Hematopoietic multipotent progenitor cell treated with erythropoietin and hydrocortisone succinate and interleukin-3 and kit ligand, for 8 days (in vitro differentiated cells): ENCODE measurements at places on chromosomes 16 and 17.

- no peak for DNase-seq
Observed at GRCh38 chr17:62754631-62755030, 53.5 kb downstream of the MARCHF10 start.

DNA sequence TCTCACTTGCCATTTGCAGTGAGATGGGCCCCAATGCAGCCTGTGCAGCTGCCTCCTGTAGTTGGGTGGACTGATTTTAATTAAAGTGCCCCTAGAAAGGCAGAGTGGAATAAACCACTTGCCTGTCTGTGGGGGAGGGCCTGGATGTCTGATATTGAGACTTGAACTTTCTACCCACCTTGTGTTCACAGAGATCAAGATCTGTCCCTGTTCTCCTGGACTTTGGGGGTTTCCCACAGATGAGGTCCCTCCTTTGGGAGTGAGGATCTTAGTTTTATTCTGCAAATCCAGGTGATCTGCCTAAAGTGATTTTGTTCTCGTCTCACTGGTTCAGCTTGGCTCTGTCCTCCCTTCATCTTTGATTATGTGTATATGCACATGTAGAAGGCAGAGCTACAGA lies 7.7 kb upstream of the DHRS13 start:
- DNase-seq, result no peak

- no peak for DNase-seq
Observed at GRCh38 chr16:28878083-28878926, at the start of gene ATP2A1. TSS of gene ATP2A1 (plus strand) at chr16:28878488. CDS start at chr16:28878672, 184 bp downstream.

- DNase-seq, result no peak
Observed at GRCh38 chr16:57623251-57624043, 5.0 kb upstream of the ADGRG1 start.

DNA sequence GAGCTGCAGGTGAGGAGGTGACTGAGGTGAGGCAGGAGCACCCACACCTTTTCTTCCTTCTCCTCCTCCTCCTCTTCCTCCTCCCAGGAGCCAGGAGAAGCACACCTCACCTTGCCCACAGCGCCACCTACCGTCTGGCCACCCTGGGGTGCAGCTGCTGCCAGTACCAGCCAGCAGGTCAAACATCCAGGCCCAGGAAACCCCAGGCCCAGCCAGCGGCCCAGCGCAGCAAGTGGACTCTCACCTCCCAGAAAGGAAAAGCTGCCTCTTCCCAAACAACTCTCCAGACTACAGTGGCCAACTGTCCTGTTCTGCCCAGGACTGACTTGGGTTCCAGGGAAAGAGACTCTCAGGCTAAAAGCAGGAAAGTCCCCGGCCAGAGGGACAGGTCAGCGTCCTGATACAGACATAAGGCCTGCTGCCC lies 22.7 kb downstream of the PEMT start:
- peak; percentile 64 for DNase-seq

DNA sequence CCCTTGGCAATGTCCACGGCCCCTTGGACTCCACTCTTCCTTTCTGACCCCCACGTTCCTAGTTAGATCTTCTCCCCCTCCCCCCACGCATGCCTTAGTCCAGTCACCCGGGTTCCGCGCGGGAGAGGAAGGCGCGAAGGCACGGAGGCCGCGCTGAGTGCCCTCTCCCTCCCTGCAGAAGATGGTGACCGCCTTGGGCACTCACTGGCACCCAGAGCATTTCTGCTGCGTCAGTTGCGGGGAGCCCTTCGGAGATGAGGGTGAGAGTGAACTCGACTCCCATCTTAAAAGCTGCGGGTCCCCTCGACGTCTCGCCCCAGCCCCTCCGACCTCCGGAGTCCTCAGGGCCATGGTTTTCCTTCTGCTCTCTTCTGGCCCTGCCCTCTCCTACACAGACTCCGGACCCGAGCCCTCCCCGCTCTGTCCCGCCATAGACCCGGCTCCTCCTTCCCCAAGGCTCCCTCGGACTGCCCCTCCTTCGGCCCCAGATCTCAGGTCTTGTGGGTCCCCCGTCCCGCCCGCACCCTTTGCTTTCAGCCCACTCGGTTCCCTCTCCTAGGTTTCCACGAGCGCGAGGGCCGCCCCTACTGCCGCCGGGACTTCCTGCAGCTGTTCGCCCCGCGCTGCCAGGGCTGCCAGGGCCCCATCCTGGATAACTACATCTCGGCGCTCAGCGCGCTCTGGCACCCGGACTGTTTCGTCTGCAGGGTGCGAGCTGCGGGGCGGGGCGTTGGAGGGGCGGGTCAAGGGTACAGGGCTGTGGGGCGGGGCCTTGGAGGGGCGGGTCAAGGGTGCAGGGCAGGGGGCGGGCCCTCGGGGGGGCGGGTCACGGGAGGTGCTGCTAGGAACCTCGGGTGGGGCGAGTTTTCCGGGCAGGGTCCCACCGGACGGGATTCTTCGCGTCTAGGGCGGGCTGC lies 4.6 kb downstream of the TGFB1I1 start:
- peak; percentile 85 for DNase-seq

DNA sequence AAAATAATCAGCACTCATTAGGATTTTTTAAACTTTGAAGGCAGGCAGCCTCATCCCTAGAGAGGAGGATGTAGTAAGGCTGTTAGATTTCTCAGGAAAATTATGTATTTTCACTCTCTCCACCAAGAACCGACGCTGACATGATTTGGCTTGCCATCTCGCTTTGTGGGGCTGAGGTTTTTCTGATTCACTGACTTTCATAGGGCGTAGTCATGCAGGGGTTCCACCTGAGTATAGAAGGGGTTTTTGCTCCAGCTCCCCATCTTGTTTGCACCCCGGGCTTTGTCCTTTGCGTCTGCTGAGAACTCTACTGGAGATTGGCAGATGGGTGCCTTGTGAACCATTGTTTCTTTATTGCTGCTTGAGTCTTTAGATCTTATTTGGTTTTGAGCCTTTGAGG lies 20.2 kb downstream of the TOM1L1 start:
- no peak for DNase-seq

GRCh38 chr17:68437979-68438822 lies 19.1 kb downstream of the WIPI1 start:
- DNase-seq, result peak; percentile 90

- no peak for DNase-seq
Observed at GRCh38 chr16:51306886-51307595, 156.0 kb upstream of the SALL1 start.

DNA sequence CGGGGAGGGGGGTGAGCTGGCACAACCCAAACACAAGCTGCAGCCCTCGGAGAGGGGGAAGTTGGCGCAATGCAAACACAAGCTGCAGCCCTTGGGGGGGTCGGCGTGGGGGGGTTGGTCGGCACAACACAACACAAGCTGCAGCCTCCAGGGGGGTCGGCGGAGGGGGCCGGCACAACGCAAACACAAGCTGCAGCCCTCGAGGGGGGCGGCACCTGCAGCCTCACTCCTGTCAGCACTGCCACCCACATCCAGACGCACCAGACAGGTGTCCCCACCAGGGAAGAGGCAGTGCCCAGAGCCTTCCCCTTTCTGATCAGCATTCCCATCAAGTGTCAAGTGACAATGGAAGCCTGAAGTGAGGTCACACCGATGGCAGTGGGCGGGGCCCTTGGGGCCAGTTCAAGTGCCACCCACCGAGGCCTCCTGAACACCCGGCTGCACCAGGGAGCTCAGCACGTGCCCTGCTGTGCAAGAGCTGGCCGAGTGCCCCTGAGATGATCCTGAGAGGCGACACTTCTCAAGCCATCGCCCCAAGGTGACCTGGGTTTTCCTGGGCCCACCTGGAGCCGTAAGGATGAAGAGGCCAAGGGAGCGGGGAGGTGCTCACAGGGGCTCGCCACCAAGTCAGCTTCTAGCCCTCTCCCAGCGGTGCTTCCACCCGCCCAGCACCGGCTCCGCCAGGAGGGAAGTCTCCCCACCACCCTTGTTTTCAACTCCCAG lies 59.3 kb downstream of the KLHDC4 start:
- DNase-seq, result no peak

DNA sequence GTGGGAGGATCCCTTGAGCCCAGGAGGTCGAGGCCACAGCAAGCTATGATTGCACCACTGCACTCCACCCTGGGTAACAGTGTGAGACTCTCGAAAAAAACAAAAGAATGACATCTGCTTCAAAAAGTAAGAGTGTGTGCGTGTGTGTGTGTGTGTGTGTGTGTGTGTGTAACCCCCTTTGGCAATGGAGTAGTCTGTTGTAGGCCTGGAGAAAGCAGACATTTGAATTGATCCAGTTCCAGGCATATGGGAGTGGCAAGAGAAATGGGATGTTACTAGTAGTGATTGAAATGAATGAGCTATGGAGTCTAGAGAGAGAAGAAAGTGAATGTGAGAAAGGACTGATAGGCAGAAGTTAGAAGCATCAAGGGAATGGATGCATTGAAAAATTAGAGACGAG lies 9.9 kb downstream of the CASC3 start:
- no peak for DNase-seq

- DNase-seq, result no peak
Observed at GRCh38 chr16:70701596-70701995, 15.7 kb upstream of the MTSS2 start.

GRCh38 chr16:85314512-85314971 lies 202.3 kb upstream of the CIBAR2 start:
- no peak for DNase-seq

- no peak for DNase-seq
Observed at GRCh38 chr17:16243385-16243784, 26.4 kb downstream of the PIGL start.

DNA sequence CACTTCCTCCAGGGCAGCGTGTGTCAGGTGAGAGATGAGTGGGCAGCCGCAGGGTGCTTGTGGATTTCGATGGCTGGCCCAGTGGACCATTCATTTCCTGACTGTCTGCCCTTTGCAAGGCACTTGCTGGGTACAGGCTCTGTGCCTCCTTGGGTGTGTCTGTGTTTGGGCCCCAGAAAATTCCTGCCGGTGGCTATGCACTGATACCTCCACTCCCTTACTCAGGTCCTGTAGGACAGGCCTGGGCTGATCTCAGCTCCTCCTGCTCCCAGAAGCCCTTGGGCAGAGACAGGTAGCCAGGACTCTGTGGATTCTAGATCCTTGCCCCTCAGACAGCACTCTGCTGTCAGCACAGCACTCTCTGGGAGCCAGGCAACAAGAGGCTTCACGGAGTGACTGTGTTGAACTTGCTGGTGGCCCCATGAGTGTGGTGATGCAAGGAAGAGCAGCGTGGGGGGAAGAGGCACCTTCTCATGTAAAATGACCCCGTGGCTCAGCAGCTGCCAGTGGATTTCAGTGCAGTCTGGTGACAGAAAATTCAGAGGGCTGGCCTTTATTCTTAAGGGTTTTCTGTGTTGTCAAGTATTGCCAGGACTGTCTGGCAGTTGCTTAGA lies 29.0 kb downstream of the PGS1 start:
- no peak for DNase-seq

GRCh38 chr17:81383504-81384421 lies 11.5 kb upstream of the BAHCC1 start:
- no peak for DNase-seq

GRCh38 chr16:57000271-57001025 lies 11.1 kb downstream of the NLRC5 start:
- DNase-seq, result no peak

- no peak for DNase-seq
Observed at GRCh38 chr17:40926341-40926740, 11.1 kb downstream of the KRT23 start.

DNA sequence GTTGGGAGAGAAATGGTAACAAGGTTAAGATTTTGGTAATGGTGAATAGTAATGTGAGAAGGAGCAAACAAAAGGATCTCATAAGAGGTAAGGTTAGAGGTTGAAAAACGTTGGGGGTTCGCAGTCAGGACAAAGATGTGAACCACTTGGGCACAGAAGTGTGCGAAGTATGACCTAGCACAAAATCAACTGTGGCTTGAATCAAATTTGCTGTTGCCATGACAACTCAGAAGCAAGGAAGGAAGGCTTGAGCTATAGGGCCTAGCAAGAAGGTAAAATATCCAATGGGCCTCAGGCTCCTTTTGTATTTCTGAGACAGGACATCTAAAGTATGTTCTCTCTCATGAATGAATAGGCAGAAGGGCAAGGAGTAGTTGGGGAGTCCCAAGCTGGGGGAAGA lies 24.5 kb upstream of the TEKT1 start:
- DNase-seq, result no peak

DNA sequence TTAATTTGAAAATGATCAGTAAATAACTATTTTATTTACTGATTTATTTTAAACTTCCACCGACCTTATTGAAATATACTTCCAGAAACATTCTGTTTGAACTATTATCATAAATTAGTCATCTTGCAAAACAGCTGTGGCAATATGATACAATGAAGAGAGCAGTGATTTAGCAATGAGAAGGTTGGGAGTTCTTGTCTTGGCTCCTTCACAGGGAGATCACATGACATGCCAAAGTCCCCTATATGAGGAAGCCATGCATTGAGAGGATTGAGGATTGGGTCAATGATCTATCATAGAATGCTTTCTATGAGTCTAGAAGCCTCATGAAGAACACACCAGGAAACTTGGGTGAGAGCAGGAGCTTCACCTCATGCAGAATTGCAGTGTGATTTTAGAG lies 222.7 kb downstream of the LGALS9B start:
- no peak for DNase-seq

GRCh38 chr16:9859701-9860327 lies 322.4 kb downstream of the GRIN2A start:
- no peak for DNase-seq

DNA sequence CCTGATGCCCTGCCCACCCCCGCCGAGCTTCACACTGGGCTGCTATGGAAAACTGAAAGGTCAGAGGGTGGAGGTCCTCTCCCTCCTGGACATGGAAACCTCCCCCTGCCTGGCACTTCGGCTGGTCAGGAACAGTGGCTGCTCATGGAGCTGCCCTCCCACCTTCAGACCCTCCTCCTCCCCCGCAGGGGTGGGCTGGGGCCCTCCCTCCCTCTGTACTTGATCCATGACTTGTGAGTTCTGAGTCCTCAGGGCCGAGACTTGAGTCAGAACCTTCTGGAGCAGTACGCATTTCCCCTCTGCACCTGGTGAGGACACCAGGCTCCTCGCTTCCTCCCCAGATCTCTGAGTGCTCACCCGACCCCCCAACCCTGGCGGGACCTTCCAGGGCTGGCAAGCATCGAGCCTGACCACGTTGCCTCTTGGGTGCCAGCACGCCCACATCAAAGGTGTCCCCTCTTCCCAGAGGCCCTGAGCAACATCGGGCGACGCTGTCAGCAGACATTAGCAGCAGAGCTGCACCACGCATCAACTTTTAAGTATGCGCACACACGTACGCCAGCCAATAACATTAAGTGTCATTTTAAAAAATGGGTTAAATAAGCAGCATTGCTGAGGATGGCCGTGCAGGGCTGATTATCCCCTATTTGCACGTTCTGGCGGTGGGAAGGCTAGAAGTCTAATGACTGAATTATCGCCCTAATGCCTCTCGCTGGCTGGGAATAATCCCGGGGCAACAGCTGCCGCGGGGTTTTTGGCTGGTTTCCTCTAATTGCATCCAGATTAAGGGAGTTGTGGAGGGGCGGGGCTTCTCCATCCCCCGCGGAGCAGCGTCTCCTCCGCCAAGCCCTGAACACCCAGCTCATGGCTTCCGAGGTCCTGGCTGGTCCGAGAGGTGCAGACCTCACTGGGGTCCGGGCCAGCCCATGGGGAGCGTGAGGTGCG lies 98.0 kb downstream of the TBC1D16 start:
- no peak for DNase-seq

- no peak for DNase-seq
Observed at GRCh38 chr17:12917399-12917798, 100.4 kb downstream of the ELAC2 start.
